ENCODE measurements at places on chromosomes 7 and 10. TPM values are rescaled to one million over a fixed set of nuclear protein-coding genes. Genes with fewer than 3 reads are reported as not detected.

- no peak overlapping the region for H3K27ac ChIP-seq
- H3K36me3 ChIP-seq, result no peaks in the 10 kb centered on the region
- H3K4me1 ChIP-seq, result no peaks in the 10 kb centered on the region
- no peak for DNase-seq
- H3K27me3 ChIP-seq, result no peaks in the 10 kb centered on the region
Measured at GRCh38 chr7:123367484-123368122, 166.8 kb downstream of the IQUB start.

DNA sequence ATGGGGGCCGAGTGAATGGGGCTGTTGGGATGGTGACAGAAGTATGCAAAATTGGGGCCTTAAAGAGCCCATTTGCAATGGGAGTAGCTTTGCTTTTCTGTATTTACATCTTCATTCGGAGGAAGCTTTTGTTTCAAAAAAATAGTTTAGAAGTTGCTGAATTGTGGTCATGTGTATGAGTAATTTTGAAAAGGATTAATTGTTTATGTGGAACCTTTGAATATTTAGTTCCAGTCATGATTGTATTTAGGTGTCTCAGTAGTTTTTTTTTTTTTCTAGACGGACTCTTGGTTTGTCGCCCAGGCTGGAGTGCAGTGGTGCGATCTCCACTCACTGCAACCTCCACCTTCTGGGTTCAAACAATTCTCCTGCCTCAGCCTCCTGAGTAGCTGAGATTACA is 37.2 kb downstream of the RBM33 start:
- H3K27me3 ChIP-seq, result no peaks in the 10 kb centered on the region
- H3K4me3 ChIP-seq, result no peak overlapping the region
- no peaks in the 10 kb centered on the region for H3K4me1 ChIP-seq
- no peak overlapping the region for H3K27ac ChIP-seq
- no peak for DNase-seq

GRCh38 chr10:133379152-133379800 is at the start of gene PAOX:
Gene PAOX (plus strand): TSS chr10:133379262. CDS start chr10:133379317, 55 bp downstream.
- no peaks in the 10 kb centered on the region for H3K27me3 ChIP-seq
- peak within 1 kb of the TSS; percentile 81 for H3K4me3 ChIP-seq
- no peaks in the 10 kb centered on the region for H3K36me3 ChIP-seq
- DNase-seq, result no peak

- DNase-seq, result no peak
- no peaks in the 10 kb centered on the region for H3K36me3 ChIP-seq
- H3K4me3 ChIP-seq, result no peak overlapping the region
- H3K27me3 ChIP-seq, result no peaks in the 10 kb centered on the region
- H3K27ac ChIP-seq, result no peak overlapping the region
Measured at GRCh38 chr10:12957081-12957480, 44.4 kb downstream of the CCDC3 start.

GRCh38 chr7:32264702-32265284 is 194.6 kb upstream of the PDE1C start:
- peak overlapping the region; percentile 69 for H3K27ac ChIP-seq
- no peaks in the 10 kb centered on the region for H3K27me3 ChIP-seq
- DNase-seq, result no peak
- no peaks in the 10 kb centered on the region for H3K4me1 ChIP-seq

- H3K27me3 ChIP-seq, result no peaks in the 10 kb centered on the region
- no peak overlapping the region for H3K27ac ChIP-seq
- H3K36me3 ChIP-seq, result no peaks in the 10 kb centered on the region
- no peak for DNase-seq
Measured at GRCh38 chr10:98339799-98340198, 71.8 kb upstream of the LOXL4 start.

- no peak overlapping the region for H3K4me3 ChIP-seq
- H3K4me1 ChIP-seq, result no peaks in the 10 kb centered on the region
Measured at GRCh38 chr7:94303695-94304094, 91.0 kb upstream of the COL1A2 start.

DNA sequence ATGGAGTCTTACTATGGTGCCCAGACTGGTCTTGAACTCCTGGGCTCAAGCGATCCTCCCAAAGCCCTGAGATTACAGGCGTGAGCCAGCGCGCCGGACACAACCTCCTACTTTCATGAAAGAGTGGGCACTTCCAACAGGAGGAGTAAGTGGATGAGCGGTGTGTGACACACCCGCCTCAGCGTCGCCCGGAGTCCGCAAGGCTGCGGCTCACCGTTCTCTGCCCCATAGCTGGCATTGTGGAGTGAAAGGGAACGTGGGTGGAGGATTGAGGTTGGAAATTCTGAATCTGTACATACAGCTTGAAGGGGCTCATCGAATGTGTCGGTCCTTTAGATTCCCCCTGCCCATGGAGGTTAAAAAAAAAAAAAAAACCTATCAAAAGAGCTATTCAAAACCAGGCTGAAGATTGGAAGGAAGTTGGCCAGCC is 524 bp upstream of the PRXL2A start:
- DNase-seq, result no peak
- peaks cover under 1% of the 10 kb centered on the region for H3K4me1 ChIP-seq
- peak overlapping the region; percentile 64 for H3K4me3 ChIP-seq
- no peaks in the 10 kb centered on the region for H3K36me3 ChIP-seq

- no peaks in the 10 kb centered on the region for H3K36me3 ChIP-seq
- no peak overlapping the region for H3K27ac ChIP-seq
- H3K4me3 ChIP-seq, result no peak overlapping the region
- H3K27me3 ChIP-seq, result no peaks in the 10 kb centered on the region
- no peaks in the 10 kb centered on the region for H3K4me1 ChIP-seq
Measured at GRCh38 chr7:127667017-127667670, 15.2 kb downstream of the SND1 start.

- no peaks in the 10 kb centered on the region for H3K27me3 ChIP-seq
- DNase-seq, result no peak
- H3K4me1 ChIP-seq, result no peaks in the 10 kb centered on the region
- no peak overlapping the region for H3K4me3 ChIP-seq
- no peak overlapping the region for H3K27ac ChIP-seq
Measured at GRCh38 chr7:20311743-20312042, 19.0 kb upstream of the ITGB8 start.

GRCh38 chr10:86954681-86955500 is 2.5 kb downstream of the MMRN2 start:
- DNase-seq, result no peak
- no peaks in the 10 kb centered on the region for H3K36me3 ChIP-seq
- no peaks in the 10 kb centered on the region for H3K27me3 ChIP-seq
- peak overlapping the region; percentile 94 for H3K27ac ChIP-seq
- peak overlapping the region; percentile 28 for H3K4me3 ChIP-seq

DNA sequence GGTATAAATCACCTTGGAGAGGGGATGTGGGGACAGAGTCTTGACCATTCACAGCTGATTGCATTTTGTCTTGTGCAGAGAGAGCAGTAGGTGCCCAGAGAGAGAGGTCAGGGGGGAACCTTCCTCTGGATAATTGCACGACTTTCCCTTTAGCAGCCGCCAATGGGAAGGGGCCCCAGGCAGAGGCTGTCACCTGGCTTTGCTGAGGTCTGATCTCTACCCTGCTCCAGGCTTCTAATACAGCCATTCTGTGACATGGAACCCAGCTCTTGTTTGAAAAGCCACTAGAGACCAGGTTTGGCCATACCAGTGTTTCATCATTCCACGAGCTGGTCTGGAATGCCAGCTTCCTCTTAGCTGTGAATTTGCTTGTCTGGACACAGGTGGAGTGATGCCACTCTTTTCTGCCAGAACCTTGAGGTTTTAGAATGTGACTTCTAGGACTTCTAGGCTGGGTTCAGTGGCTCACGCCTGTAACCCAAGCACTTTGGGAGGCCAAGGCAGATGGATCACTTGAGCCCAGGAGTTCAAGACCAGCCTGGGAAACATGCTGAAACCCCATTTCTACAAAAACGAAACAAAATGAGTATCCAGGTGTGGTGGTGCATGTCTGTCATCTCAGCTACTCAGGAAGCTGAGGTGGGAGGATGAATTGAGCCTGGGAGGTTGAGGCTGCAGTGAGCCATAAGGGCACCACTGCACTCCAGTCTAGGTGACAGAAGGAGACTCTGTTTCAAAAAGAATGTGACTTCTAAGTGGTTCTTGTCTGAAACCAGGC is 159.9 kb downstream of the CAMK1D start:
- H3K27me3 ChIP-seq, result no peaks in the 10 kb centered on the region
- DNase-seq, result no peak
- H3K27ac ChIP-seq, result no peak overlapping the region
- no peak overlapping the region for H3K4me3 ChIP-seq
- H3K36me3 ChIP-seq, result no peaks in the 10 kb centered on the region
- no peaks in the 10 kb centered on the region for H3K4me1 ChIP-seq

- H3K27ac ChIP-seq, result no peak overlapping the region
- H3K4me3 ChIP-seq, result no peak overlapping the region
- no peaks in the 10 kb centered on the region for H3K4me1 ChIP-seq
- H3K36me3 ChIP-seq, result no peaks in the 10 kb centered on the region
- no peak for DNase-seq
Measured at GRCh38 chr10:96910488-96911395, 78.6 kb downstream of the LCOR start.

DNA sequence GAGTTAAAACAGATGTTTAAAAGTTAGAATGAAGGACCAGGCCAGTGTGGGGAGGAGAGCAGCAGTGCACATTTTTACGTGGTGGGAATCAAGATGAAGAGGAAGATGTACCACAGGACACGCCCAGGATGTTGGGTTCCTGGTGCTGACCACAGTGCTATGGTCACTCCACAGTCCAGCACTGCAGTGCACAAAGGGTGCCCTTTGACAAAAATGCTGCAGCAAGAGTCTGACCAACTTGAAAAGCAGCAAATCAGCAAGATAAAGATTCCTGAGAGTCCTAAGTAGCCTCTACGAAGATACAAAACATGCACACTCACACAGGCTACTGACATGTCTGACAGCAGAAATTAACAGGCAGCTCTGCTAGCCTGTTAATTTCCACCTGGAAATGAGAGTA is 107.1 kb downstream of the PIP4K2A start:
- H3K27ac ChIP-seq, result no peak overlapping the region
- H3K4me1 ChIP-seq, result no peaks in the 10 kb centered on the region
- H3K27me3 ChIP-seq, result no peaks in the 10 kb centered on the region
- no peaks in the 10 kb centered on the region for H3K36me3 ChIP-seq

DNA sequence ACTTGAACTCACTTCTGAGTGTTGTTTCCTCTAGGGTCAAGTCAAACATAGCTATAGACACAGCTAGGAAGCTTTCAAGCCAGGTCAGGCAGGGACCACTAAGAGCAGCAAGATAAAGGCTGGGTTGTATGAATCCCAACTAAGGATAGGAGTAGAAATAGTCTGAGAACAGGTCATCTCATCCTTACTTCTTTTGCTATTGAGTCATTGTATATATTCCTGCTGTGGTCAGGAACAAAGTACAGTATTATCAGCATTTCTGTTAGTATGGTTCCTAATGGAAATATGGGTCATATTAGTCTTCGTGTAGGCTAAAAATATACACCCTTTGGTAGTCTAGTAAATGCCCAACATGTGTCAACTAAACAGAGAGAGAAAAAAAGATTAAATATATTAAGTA is 145.3 kb downstream of the BTAF1 start:
- H3K4me1 ChIP-seq, result no peaks in the 10 kb centered on the region
- no peak overlapping the region for H3K4me3 ChIP-seq
- H3K27ac ChIP-seq, result no peak overlapping the region
- H3K36me3 ChIP-seq, result no peaks in the 10 kb centered on the region

GRCh38 chr7:30136117-30136731 is 1.4 kb downstream of the MTURN start:
- no peaks in the 10 kb centered on the region for H3K27me3 ChIP-seq
- peak overlapping the region; percentile 85 for H3K4me3 ChIP-seq
- H3K4me1 ChIP-seq, result no peaks in the 10 kb centered on the region
- peak overlapping the region; percentile 94 for H3K27ac ChIP-seq
- no peak for DNase-seq

DNA sequence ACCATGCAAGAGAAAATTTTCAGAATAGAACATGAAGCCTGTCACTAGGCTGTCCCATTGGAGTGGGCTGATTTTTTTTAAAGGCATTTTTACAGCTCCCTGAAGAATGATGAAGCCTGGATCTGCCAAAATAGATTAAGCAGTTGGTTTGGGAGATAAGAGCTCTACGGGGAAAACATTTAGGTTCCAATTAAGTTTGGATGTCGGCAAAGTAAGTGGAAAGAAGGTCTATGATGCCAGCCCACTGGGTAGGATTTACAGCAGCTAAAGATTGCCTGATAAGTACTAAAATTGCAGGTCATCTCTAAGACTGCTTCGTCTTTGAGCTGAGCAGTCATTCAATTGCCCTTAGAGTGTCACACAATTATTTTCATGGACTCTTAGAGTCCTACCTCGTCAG is 939.2 kb upstream of the CELF2 start:
- H3K4me1 ChIP-seq, result no peaks in the 10 kb centered on the region
- H3K4me3 ChIP-seq, result no peak overlapping the region
- no peaks in the 10 kb centered on the region for H3K36me3 ChIP-seq

- no peak overlapping the region for H3K4me3 ChIP-seq
- no peaks in the 10 kb centered on the region for H3K4me1 ChIP-seq
- no peak for DNase-seq
- H3K27me3 ChIP-seq, result peaks cover 3% of the 10 kb centered on the region
- no peak overlapping the region for H3K27ac ChIP-seq
Measured at GRCh38 chr10:11005725-11006427, 11.8 kb upstream of the CELF2 start.

- no peak overlapping the region for H3K4me3 ChIP-seq
- H3K4me1 ChIP-seq, result no peaks in the 10 kb centered on the region
- no peak overlapping the region for H3K27ac ChIP-seq
- DNase-seq, result no peak
Measured at GRCh38 chr7:5295039-5296014, 12.6 kb downstream of the SLC29A4 start.

The MALRD1 gene
- total RNA-seq, result 0.96 TPM

The SPAM1 gene
- not detected for total RNA-seq

The GIMAP7 gene
- total RNA-seq, result 22.1 TPM

The IDI2 gene
- not detected for total RNA-seq

The DKK1 gene
- total RNA-seq, result 2.0 TPM

The BMI1 gene
- 68.5 TPM for total RNA-seq

The FOXL3 gene
- total RNA-seq, result not detected

Measured in breast epithelium (tissue), 4 donors.